ENCODE measurements at places on chromosomes 5 and 9.

- no peak for DNase-seq
These were observed 57.2 kb upstream of the DHFR start for GRCh38 chr5:80711938-80712337.

DNA sequence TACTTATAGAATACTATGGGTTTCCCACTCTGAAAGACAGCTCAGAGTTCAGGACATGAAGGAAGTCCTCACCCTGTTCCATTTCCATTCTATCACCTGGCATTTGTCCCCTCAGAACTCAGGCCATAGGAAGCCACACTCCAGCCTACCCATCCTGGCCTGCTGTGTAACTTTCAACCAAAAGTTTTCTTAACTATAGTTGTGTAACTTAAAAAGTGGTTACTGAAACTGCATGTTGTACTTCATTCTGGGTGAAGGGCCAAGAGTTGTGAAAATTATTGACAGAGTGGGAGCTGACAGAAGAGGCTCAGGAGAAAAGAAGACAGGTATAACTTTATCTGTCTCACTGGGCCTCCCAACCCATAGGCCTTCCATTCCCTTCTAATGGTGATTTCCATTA, 212.5 kb downstream of the RAB3C start:
- DNase-seq, result no peak

DNA sequence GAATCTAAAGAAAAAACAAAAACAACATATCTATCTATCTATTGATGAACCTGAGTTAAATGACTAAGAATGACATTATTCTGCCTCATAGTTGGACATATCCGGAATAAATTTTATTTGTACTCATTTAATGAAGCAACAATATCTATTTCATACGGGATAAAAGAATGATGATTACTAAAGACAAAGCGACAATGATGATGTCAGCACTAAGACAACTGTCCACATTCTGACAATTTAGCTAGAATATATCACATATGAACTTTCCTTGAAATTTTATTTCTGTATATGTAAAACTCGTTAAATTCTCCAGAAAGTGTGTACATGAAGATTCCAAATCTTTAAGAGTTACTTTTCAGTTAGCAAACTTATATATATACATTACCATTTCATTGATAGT, 23.2 kb upstream of the SHISAL2B start:
- no peak for DNase-seq

GRCh38 chr5:152456815-152457443, 51.9 kb upstream of the NMUR2 start:
- DNase-seq, result no peak

- no peak for DNase-seq
These were observed 9.6 kb downstream of the HMCN2 start for GRCh38 chr9:130275156-130275555.

DNA sequence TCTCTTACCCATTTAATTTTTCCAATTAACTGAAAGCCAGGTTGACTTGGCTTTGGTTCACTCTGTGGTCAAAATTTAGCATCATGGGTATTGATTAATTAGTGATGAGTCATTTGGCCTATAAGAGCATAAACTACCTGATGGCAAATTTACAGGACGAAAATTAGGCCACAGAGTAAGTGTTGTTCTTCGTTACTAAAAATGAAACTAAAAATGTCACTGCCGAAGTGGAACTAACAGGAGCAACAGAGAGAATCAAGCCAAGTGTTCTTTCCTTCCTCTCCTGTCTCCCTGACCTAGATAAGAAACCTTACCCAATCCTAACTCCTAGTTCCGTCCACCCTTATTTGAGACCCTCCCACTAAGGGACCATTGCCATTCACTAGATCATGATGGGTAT, 176.9 kb downstream of the RAB3C start:
- no peak for DNase-seq

DNA sequence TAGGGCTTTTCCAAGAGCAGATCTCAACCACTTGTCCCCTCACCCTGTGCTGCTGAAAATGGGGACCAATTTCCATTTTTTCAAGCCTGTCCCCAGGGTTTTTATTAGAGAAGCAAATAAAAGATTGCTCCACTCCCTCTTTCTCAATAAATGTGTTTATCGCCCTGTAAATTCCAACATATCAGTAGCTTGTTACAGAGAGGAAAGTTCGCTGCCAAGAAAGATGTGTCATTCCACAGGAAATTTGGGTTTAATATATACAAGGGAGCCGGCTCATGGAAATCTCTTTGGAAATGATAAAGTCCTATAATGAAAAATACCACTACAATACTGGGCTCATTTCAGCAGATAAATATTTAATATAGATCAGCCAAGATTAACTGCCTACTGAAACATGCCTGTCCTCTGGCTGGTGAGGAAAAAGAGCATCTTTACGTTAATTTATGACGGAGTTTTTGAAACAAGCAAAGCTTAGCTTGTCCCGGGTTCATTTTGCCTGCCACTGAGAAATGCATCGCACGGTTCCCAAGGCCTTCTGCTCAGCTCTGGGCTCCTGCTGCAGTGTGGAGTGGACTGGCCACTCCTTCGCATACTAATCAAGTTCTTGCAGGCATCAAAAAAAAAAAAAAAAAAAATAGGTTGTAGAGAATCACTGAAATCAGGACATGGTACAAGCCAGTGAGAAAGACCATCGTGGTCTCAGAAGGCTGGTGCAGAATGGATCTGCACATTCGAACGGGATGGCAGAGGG, 84.5 kb downstream of the BRINP1 start:
- no peak for DNase-seq

DNA sequence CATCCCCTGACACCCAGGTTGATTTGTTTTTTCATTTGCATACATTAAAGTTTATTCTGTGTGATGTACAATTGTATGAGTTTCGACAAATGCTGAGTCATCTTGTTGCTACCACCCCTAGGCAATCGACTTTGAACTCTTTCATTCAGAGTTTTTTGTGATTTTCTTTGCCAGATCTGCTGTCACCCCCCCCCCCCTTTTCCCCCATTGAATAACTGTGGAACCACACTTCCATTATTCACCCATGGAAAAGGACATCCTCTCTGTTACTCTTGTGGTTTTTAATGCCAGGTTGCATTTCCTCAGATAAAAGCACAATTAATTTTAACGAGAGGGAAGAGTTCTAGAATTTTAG, 13.7 kb upstream of the FAM120AOS start:
- no peak for DNase-seq

DNA sequence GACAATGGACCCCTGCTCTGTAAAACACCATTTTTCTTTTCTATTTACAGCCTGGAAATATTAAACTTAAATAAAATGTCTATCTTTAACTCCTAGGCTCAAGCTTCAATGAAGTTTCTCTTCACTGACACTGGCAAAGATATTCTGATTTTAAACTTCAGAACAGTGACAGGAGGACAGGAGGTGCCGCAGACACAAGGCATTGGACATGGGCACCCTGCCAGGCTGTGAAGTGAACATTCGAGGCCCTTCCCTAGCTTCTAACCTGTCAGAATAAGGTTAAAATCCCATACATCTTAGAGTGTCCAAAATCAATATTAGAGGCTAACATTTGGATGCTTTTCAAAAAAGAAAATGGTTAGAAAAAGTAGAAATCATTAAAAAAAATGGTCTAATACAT, 9.2 kb downstream of the SEMA5A start:
- no peak for DNase-seq

GRCh38 chr5:113292462-113292861, 142.3 kb downstream of the TSSK1B start:
- no peak for DNase-seq

DNA sequence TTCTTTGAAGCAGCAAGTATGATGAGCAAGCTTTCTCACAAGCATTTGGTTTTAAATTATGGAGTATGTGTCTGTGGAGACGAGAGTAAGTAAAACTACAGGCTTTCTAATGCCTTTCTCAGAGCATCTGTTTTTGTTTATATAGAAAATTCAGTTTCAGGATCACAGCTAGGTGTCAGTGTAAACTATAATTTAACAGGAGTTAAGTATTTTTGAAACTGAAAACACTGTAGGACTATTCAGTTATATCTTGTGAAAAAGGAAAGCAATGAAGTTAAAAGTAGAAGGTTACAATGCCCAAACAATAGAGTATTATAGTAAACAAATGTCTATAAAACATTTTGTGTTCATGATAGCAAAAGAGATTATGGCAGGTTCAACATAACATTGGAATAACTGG, 88.6 kb downstream of the JAK2 start:
- no peak for DNase-seq

GRCh38 chr9:121133104-121133816, 58.5 kb downstream of the CNTRL start:
- DNase-seq, result no peak

GRCh38 chr5:106094204-106094607, 1576.5 kb downstream of the EFNA5 start:
- no peak for DNase-seq

DNA sequence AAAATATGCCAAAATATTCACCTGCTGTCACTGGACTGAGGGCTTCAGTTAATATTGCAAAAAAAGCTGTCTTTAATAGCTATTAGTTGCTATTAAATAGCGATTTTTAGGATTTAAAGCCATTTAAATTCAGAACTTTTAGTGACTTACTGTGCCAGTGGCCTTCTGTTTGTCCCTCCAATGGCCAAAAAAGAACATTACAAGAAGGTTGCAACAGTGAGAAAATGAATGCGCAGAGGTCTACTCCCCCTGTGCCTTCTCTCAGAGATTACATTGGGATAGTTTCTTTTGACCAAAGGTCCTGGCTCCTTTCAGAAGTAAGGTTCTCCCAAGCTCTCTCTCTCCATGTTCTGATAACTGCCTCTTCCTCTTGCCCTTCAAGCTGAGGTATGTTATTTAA, 930.3 kb upstream of the ARRDC3 start:
- no peak for DNase-seq

DNA sequence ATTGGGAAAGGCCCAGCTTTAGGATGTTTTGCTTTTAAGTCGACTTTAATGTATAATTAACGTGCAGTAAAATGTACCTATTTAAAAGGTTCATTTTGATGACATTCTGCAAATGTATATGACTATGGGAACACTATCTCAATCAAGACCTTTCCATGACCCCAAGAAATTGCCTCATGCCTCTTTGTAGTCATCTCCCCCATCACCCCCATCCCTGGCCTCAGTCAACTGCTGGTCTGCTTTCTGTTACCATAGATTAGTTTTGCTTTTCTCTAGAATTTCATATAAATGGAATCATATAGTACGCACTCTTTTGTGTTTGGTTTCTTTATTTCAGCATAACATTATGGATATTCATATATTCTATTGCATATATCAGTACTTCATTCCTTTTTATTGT, 80.7 kb upstream of the C9orf72 start:
- no peak for DNase-seq

DNA sequence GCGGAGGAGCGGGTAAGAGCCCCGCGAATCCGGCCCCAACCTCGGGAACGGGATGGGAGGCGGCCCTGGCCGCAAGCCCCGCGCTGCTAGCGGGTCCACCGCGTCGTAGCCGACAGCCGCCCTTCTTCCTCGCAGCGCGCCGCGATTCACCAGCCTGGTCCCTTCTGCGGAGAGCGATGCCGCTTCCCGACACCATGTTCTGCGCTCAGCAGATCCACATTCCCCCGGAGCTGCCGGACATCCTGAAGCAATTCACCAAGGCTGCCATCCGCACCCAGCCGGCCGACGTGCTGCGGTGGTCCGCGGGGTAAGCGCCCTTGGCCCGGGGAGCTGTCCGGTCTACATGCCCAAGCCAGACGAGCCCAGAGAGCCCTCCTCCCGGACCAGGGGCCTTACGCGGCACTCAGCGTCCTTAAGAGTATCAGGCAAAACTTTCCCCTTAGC, 335 bp downstream of the ROPN1L start:
- no peak for DNase-seq

DNA sequence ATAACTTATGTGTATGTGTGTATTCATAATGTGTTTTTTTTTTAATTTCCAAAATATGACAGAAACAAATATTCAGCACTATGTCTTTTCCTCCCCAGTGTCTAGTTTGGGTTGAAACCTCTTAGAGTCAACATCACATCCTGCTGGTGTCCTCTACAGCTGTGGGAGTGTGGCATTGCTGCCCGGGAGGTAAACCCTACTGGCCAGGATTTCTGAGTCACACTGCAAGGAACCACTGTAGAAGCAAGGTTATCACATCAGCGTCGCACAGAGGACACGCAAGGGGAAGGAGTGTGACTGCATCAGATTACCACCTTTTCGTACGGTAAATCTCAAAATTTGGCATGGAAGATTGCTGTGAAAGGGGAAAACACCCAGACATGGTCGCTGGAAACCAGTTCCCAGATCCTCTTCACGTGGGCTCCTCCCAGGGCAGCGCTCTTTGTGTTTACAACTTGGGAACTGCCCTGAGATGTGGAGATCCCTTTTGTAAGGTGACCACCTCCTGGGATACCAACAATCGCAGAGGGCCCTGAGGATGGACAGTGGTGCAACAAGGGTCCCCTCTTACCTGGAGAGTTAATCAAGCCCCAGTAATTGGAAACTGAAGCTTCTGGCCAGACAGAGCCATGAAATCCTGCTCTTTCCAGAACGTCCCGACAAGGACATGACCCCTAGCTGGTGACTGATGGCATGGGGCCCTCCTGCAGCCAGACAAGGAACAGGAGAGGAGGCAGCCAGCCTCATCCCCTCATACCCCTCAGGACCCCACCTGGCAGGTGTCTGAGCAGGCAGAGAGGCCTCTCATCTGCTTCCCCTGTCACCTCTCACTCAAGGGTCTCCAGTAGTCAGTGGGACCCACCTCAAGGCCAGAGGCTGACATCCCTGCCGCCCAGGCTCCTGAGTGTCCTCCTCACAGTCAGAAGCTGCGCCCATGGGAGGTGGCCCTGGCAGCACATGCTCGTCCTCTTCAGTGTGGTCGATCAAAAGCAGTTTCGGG, 194.7 kb downstream of the MED10 start:
- no peak for DNase-seq

DNA sequence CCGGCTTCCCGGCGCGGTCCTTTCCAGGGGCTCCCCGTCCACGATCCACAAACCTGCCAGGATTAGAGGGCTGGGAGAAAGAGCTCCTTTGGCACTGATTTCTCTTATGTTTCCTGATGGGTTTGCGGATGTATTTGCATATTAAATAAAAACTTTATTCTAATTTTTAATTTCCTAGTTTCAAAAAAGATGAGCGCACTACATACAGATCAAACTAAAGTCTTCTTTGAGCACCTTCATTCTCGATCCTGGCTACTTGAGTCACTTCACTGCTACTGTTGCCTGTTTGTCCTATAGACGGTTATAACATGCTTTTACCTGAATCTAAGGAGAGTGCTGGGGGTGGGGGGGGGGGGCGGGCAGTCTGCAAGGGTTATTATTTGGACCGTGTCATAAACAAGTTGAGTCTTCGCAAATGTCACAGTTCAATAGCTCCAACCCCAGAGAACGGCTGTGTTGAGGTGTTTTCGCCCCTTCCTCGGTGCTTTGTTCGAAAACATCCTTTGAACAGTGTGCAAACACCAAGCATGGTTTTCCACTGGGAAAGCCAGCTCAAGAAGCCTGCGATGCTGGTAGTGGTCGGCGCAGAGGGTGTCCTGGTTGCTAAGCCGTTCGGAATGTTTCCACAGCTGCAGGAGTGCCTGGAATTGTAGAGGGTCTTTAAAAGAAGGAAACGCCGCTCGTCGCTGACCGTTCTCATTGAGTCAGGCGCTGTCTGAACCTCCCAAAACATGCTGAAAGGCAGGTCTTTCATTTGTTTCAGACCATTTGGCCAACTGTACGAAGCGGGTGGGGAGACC, 1.1 kb upstream of the STK10 start:
- peak; percentile 83 for DNase-seq

Measured in brain pericyte (primary cell).